ENCODE measurements at places on chromosomes 6 and 20. TPM values are rescaled to one million over a fixed set of nuclear protein-coding genes. Genes with fewer than 3 reads are reported as not detected.

DCBLD1 gene
- 16.8 TPM for total RNA-seq

VSX1 gene
- total RNA-seq, result not detected

DNA sequence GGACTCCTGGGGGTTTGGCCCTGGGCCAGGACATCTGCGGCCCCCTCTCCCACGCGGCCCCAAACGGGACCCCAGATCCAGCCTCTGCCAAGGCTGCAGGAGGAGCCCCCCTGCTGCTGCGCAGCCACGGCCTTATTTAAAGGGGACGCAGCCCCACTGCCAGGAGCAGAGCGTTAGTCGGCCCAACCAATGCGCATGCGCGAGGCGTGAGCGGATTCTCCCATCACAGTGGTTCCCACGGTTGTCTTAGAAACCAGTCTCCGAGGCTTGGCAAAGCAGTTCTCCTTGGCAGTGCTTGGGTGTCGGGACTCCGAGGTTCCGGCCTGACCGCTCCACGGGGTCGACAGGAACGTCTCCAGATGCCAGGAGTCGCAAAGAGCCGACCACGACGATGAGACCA is 288.3 kb upstream of the ZNF337 start:
- H3K27ac ChIP-seq, result no peak overlapping the region
- H3K36me3 ChIP-seq, result no peaks in the 10 kb centered on the region
- no peaks in the 10 kb centered on the region for H3K4me1 ChIP-seq

GRCh38 chr6:79841577-79842375 is 105.6 kb downstream of the ELOVL4 start:
- no peak overlapping the region for H3K27ac ChIP-seq
- no peak overlapping the region for H3K4me3 ChIP-seq
- H3K36me3 ChIP-seq, result no peaks in the 10 kb centered on the region
- no peaks in the 10 kb centered on the region for H3K4me1 ChIP-seq
- no peaks in the 10 kb centered on the region for H3K27me3 ChIP-seq
- no peak for DNase-seq

DNA sequence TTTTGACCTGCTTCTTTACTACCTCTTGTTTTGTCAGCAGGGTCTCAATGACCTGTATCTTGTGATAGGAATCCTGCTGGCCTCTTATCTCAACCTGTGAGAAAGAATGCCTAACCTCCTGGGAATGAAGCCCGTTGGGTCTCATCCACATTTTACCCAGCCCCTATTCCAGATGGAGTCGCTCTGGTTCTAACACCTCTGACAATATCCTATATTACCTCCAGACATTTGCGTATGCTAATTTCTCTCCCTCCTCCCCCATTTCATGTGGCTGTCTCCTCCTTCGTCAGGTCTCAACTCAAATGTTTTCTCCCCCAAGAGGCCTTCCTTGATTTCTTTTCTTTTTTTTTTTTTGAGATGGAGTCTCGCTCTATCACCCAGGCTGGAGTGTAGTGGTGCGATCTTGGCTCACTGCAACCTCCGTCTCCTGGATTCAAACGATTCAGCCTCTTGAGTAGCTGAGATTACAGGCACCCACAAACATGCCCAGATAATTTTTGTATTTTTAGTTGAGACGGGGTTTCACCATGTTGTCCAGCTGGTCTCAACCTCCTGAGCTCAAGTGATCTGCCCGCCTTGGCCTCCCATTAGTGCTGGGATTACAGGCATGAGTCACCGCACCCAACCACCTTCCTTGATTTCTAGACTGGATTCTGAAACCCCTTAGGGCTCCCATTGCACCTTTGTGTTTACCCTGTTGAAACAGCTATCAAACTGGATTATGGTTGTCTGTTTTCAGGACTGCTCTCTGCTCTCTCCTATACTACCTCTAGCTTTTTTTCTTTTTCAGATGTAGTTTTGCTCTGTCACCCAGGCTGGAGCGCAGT is 49.5 kb upstream of the B4GALT5 start:
- H3K27ac ChIP-seq, result no peak overlapping the region
- H3K4me1 ChIP-seq, result peaks cover 2% of the 10 kb centered on the region
- no peak for DNase-seq
- no peaks in the 10 kb centered on the region for H3K27me3 ChIP-seq
- no peak overlapping the region for H3K4me3 ChIP-seq
- no peaks in the 10 kb centered on the region for H3K36me3 ChIP-seq

NFKBIL1 gene
- 16.0 TPM for total RNA-seq

SPAG4 gene
- total RNA-seq, result 6.0 TPM

GRCh38 chr20:3785240-3786125 is 1.1 kb downstream of the CENPB start:
- H3K36me3 ChIP-seq, result no peaks in the 10 kb centered on the region
- DNase-seq, result peak; percentile 79

DNA sequence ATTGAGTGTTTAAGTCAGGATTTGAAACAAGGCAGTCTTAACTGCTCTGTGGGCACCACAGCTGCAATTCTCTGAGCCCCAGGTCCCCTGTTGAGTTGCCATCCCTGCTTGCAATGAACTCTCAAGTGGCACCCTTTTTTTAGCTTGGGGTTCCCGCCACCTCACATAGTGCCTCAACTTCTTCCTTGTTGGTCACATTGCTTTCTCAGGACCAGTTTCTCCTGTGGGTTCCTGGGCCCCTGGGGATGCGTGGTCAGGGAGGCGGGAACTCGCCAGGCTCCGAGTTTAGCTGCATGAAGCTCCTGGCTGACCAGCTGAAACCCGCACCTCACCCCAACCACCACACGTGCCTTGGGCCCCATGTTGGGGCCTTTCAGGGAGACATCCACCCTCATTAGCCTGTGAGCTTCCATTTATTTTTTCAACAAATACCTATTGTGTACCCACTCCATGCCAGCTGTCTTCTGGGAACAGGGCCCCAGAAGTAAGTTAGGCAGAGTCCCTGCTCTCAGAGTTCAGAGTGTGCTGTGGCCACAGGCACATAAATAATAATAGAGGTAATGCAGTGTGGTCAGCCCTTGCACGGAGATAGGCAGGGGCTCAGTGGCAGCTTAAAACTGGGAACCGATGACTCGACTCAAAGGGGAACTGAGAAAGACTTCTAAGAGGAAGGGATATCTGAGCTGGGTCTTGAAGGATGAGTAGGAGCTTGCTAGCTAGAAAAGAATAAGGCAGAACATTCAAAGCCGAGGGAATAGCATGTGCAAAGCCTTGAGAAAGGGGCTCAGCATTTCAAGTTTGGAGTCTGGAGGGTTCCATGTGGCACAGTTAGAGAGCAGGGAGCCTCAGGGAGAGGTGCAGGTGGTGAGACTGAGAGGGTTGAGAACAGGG is 33.9 kb upstream of the FAM83D start:
- H3K27ac ChIP-seq, result no peak overlapping the region
- H3K4me3 ChIP-seq, result no peak overlapping the region
- peak; percentile 50 for DNase-seq
- H3K4me1 ChIP-seq, result no peaks in the 10 kb centered on the region
- no peaks in the 10 kb centered on the region for H3K27me3 ChIP-seq
- H3K36me3 ChIP-seq, result no peaks in the 10 kb centered on the region

CNR1 gene
- 10.4 TPM for total RNA-seq

DLL1 gene
- total RNA-seq, result 30.5 TPM

SPATS1 gene
- total RNA-seq, result not detected

DNA sequence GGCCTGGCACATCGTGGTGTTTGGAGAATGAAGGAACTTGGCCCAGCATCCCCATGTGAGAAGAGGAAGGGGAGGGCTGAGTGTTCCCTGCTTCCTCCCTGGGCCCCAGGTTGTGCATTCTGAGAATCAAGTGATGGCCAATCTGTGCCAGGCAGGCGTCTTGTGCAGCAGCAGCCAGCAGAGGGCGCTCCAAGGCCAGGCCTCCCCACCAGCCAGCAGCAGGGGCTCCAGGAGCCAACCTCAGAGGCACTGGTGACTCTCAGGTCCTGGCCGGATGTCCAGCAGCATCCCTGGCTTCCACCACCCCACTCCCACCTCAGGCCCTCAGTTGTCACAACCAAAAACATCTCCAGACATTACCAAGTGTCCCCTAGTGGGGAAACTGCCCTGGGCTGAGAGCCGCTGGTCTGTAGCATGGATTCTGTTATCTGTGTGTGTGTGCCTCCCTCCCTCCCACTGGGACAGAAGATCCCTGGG is 192.0 kb downstream of the PREX1 start:
- peak; percentile 69 for DNase-seq
- H3K4me1 ChIP-seq, result no peaks in the 10 kb centered on the region
- no peaks in the 10 kb centered on the region for H3K27me3 ChIP-seq
- H3K27ac ChIP-seq, result no peak overlapping the region
- no peak overlapping the region for H3K4me3 ChIP-seq

POU5F1 gene
- 0.45 TPM for total RNA-seq

DNA sequence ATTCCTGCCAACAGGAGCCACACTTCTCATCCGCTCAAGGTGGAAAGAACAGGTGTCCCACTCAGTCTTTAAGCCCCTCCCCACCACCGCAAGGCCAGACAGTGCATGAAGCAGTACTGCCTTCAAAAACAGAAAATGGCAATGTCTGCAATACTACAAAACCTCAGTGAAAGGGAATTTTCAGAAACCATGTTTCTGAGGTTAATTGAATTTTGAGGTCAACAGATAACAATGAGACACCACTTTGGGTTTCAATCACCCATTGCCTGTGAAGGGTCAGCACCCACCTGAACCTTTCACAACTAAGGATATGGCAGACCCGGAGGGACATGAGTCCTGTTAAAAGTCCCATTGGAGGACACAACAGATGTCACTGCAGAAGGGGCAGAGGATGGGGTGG is 13.0 kb downstream of the ZC3H12D start:
- H3K4me3 ChIP-seq, result no peak overlapping the region
- H3K27ac ChIP-seq, result no peak overlapping the region
- no peaks in the 10 kb centered on the region for H3K27me3 ChIP-seq
- DNase-seq, result no peak
- no peaks in the 10 kb centered on the region for H3K36me3 ChIP-seq
- H3K4me1 ChIP-seq, result no peaks in the 10 kb centered on the region

AIF1 gene
- 68.3 TPM for total RNA-seq

DNA sequence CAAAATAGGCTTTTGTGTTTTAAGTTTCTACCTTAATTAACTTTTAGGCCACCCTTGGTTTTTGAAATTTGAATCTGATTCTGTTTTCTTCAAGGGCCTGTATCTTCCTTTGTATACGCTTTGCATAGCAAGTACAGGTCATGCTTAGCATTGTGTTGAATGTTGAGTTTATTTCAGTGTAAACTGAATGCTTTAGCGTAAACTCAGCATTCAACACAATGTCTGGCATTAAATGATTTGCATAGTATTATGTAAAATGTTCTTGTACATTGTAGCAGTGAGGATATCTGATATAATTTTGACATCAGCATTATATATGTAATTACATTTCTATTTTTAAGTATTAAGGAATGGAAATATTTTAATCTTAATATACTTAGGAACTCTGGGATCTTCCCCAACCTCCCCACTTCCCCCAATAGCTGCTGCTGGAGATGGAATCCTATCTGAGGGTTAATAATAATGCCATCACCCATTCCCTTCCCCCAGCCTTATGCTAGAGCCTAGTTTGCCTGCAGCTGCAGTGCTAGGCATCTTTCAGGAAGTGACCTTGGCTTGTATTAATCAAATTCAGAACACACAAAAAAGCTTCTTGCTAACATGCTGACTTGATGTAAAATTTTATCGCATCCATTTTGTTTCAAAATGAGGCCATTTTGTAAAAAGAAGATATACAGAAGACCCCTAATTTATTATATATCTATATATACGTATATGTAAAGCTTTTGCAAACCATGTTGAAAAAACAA is 73.1 kb downstream of the NCOA3 start:
- no peak overlapping the region for H3K4me3 ChIP-seq
- DNase-seq, result no peak
- H3K4me1 ChIP-seq, result no peaks in the 10 kb centered on the region
- H3K27me3 ChIP-seq, result no peaks in the 10 kb centered on the region
- H3K36me3 ChIP-seq, result no peaks in the 10 kb centered on the region

AK9 gene
- 10.8 TPM for total RNA-seq
